ENCODE measurements at places on chromosomes 4 and X.

- no peak for DNase-seq
These were observed 52.1 kb downstream of the SEL1L3 start for GRCh38 chr4:25810461-25811373.

- no peak for DNase-seq
These were observed 193.7 kb downstream of the PPP3CA start for GRCh38 chr4:101153653-101154052.

GRCh38 chrX:72107320-72107719 is 24.4 kb downstream of the RTL5 start:
- DNase-seq = peak; percentile 72

DNA sequence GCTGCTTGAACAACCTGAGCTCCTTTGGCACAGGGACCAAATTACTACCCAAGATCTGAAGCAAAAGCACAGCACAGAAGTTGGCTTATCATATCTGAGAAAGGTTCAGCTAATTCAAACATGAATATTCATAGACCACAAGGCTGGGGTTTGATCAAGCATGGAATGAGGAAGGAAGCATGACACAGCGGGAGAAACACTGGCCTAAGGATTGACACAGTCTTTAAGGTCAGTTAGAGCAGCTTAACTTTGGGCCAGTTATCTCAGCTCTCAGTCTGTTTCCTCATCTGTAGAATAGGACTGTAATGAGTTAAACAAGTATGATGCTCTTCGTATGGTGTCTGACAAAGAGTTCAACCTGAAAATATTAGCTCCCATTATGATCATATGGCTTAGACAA is 88.5 kb upstream of the CBR4 start:
- DNase-seq = peak; percentile 67

DNA sequence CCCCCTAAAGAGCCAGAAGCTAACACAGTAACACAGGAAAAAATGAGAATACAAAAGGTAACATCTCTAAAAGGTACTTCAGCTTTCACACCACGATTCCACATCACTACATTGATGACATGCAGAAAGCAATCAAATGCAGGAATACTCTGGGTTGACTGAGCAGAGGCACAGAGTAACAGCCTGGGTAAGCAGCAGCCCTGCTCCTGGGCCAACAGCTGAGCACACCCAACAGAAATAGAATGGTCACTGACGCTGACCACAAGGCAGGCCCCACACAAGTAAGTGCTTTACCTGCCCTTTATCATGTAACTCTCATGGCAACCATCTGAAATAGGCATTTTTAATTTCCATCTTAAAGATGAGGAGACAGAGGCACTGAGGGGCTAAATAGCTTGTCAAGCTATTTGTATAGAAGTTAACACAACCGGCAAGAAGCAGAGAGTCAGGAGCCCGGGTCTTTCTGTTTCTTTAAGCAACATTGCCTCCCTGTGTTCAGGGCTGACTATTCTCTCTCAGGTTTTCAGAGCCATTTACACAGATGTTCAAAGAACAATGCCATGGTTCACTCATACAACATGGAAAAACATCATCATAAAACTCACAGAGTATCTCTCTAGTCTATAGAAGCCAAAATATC is 168.9 kb downstream of the ZNF674 start:
- peak; percentile 28 for DNase-seq

GRCh38 chrX:56219700-56220099 is 12.5 kb upstream of the KLF8 start:
- DNase-seq = peak; percentile 40

DNA sequence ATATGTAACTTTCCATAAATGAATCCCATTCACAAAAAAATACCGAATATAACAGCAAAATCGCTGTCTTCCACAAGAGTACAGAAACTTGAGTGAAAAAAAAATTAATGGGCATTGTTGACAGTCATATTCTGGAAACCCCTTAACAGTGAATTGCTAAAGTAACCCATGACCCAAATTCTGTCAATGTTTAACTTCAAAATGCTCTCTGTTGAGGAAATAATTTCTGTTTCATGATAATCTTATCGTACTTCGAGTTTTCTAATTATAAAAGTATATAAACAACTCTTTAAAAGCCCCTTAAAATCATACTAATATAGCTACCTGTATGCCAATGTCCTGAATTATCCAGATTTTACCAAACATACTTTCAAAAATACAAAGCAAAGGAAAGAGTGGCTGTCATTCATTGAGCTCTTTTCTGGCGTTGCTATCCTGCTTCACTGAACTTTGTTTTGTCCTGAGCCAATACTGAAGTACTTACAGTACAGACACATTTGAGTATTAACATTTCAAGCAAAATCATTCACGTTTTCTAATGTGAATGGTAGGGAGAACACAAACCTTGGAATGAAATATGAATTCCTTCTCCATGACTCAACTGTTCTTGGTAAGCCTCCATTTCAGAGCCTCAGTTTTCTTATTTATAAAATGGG is 2.4 kb downstream of the XAGE3 start:
- DNase-seq = no peak

DNA sequence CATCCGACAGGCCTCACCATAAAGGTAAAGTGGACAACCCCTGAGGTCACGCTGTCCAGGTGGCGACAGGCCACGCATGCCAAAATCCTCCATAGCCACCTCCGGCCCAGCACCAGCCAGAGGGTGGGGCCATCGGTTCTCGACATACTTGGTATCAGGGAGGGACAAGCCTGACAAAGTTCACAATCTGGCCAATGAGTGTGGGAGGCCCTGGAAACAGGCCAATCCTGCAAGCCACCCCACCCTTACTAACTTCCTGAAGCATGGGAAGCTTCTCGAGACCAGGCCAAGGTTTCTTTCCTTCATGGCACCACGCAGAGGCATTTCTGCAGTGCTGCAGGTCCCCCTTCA is 73.8 kb downstream of the MTMR1 start:
- DNase-seq = peak; percentile 29

GRCh38 chr4:118058955-118059354 is 24.7 kb downstream of the NDST3 start:
- no peak for DNase-seq

GRCh38 chr4:52051213-52051614 is at the start of gene SPATA18:
Gene SPATA18, plus strand, starts transcription at chr4:52051304. Its CDS starts 401 bp downstream, at chr4:52051705.
- peak; percentile 51 for DNase-seq

DNA sequence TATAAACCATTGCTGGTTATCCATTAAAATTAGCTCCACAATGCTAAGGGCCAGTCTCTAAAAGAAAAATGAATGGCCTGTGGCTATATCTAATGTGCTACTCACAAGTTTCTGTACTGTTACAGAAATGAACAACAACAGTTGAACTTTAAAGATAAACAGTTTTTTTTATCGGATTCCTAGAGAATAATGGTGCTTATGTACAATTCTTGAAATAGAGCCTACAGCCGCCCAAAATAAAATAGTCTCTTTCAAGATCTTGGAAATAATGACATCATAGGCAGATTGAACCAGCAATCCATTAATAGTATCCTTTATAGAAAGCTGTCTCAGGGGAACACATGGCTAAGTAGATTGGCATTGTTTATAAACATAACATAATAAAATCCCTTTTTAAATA is 23.4 kb downstream of the PAK3 start:
- DNase-seq = no peak

DNA sequence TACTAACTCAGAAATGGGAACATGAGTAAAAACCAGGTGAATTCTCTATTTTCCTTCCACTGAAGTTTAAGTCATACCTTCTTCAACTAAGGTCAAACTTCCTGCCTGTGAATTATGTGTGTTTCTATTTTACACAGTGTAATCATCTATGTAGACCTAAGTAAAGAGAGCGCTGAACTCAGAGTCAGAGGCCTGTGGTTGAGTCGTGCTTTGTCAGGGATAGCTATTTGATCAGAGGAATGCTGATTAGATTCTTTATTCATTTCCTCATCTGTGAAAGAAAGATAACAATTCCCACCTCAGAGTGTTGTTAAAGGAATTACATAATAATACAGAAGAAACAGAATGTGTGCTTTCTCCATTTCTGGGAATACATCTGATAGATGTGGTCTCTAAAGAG is 654.1 kb downstream of the STIM2 start:
- no peak for DNase-seq

GRCh38 chr4:170198747-170199146 is 109.0 kb upstream of the AADAT start:
- DNase-seq = no peak

DNA sequence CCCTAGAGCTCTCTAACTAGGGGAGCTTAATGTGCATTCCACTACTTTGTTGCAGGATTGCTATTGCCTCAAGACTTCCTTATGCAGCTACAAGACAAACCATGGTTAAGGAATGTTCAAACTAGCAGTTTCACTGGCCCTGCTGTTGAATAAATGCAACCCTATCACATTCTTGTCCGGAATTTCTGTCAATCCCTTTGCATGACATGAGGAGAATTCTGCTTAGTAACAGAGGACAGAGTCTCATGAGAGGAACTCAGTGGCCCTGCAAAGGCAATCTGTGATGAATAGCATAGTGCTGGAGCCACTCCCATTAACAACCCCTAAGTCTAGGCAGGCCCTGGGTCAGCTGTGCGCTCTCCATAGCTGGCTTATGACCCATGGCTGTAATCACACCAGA is 30.7 kb upstream of the SGMS2 start:
- DNase-seq = no peak
